Psoas muscle (tissue), 8 donors: ENCODE measurements at places on chromosomes 7 and 10. TPM values are rescaled to one million over a fixed set of nuclear protein-coding genes. Genes with fewer than 3 reads are reported as not detected.

DEPP1 gene
- total RNA-seq, result 37.4 TPM

PDAP1 gene
- total RNA-seq, result 170 TPM

FAM185A gene
- 8.6 TPM for total RNA-seq

CDH23 gene
- 1.9 TPM for total RNA-seq

PPP1R9A gene
- 13.5 TPM for total RNA-seq

STEAP1 gene
- 1.1 TPM for total RNA-seq

CHAT gene
- not detected for total RNA-seq
